Sigmoid colon (tissue), 7 donors: ENCODE measurements at places on chromosomes 1 and 21. TPM values are rescaled to one million over a fixed set of nuclear protein-coding genes. Genes with fewer than 3 reads are reported as not detected.

GRCh38 chr1:25575191-25575590 lies 31.8 kb downstream of the LDLRAP1 start:
- DNase-seq = no peak
- H3K4me3 ChIP-seq = no peak overlapping the region
- H3K27me3 ChIP-seq = no peaks in the 10 kb centered on the region
- no peak overlapping the region for H3K27ac ChIP-seq
- no peaks in the 10 kb centered on the region for H3K36me3 ChIP-seq

CACNA1S gene
- total RNA-seq = not detected

- H3K27me3 ChIP-seq = no peaks in the 10 kb centered on the region
- peaks cover 7% of the 10 kb centered on the region for H3K36me3 ChIP-seq
- no peak overlapping the region for H3K4me3 ChIP-seq
- H3K27ac ChIP-seq = no peak overlapping the region
These were observed 67.2 kb downstream of the RPAP2 start for GRCh38 chr1:92366040-92366395.

DNA sequence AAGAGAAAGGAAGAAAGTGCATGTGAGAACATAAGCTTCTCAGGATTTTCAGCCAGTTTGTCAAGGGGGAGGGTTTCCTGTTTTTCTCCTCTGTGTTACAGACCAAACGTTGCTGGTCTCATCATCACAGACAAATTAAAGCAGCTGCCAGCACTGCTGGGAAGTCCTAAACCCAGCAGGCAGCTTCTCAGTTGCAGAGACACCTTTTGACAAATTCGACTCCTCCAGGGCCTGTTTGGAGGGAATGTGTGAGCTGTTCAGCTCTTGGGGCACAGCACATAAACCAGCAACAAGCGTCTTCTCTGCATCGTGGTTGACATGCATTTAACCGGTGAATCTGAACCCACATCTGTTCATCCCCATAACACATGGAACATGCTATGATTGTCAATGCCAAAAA lies 454.6 kb upstream of the RUNX1 start:
- H3K4me1 ChIP-seq = no peaks in the 10 kb centered on the region
- no peaks in the 10 kb centered on the region for H3K27me3 ChIP-seq
- H3K4me3 ChIP-seq = no peak overlapping the region
- H3K36me3 ChIP-seq = no peaks in the 10 kb centered on the region

HCN3 gene
- 2.5 TPM for total RNA-seq

GRCh38 chr1:160375788-160376524 lies 9.1 kb downstream of the NHLH1 start:
- no peak for DNase-seq
- no peak overlapping the region for H3K4me3 ChIP-seq
- peaks cover 11% of the 10 kb centered on the region for H3K27me3 ChIP-seq

GRCh38 chr1:246583448-246584185 lies 17.4 kb downstream of the CNST start:
- no peak overlapping the region for H3K4me3 ChIP-seq
- no peaks in the 10 kb centered on the region for H3K36me3 ChIP-seq
- no peak for DNase-seq
- peaks cover 85% of the 10 kb centered on the region for H3K4me1 ChIP-seq
- no peaks in the 10 kb centered on the region for H3K27me3 ChIP-seq

UMODL1 gene
- not detected for total RNA-seq

GRCh38 chr21:44949161-44949778 lies 9.4 kb downstream of the SLX9 start:
- H3K4me3 ChIP-seq = no peak overlapping the region
- DNase-seq = no peak
- H3K27ac ChIP-seq = peak overlapping the region; percentile 63
- H3K4me1 ChIP-seq = peaks cover 35% of the 10 kb centered on the region
- no peaks in the 10 kb centered on the region for H3K27me3 ChIP-seq
